ENCODE measurements at places on chromosomes 5 and 9.

DNA sequence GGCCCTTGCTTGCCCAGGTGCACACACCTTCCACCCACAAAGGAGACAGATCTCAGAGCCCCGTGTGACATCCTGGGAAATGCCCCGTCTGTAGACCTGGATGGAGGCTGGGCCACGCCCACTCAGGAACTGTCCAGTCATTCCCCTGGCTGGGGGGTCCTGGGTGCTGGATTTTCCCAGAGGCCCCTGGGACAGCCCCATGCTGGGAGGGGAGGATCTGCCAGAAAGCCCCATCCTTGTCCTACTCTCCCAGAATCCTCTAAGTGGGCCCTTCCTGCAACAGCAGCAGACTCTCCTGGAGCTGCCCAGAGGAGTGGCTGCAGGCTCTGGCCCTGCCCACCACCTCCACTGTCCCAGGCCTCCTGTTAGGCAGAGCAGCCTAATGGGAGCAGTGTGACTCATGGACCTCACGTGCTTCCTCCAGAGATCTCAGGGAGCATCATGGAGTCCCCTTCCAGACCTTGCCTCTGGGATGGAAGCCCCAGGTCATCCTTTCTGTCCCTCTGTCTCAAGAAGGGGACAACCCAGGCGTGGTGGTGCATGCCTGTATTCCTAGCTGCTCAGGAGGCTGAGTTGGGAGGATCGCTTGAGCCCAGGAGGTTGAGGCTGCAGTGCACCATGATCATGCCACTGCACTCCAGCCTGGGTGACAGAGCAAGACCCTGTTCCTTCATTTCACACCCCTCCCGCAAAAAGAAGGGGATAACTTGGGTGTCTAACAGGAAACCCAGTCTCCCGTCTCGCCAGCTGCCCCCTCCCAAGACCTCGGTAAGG is 51.7 kb downstream of the JADE2 start:
- DNase-seq = no peak

GRCh38 chr5:75526070-75526469 is 14.4 kb downstream of the POLK start:
- no peak for DNase-seq

DNA sequence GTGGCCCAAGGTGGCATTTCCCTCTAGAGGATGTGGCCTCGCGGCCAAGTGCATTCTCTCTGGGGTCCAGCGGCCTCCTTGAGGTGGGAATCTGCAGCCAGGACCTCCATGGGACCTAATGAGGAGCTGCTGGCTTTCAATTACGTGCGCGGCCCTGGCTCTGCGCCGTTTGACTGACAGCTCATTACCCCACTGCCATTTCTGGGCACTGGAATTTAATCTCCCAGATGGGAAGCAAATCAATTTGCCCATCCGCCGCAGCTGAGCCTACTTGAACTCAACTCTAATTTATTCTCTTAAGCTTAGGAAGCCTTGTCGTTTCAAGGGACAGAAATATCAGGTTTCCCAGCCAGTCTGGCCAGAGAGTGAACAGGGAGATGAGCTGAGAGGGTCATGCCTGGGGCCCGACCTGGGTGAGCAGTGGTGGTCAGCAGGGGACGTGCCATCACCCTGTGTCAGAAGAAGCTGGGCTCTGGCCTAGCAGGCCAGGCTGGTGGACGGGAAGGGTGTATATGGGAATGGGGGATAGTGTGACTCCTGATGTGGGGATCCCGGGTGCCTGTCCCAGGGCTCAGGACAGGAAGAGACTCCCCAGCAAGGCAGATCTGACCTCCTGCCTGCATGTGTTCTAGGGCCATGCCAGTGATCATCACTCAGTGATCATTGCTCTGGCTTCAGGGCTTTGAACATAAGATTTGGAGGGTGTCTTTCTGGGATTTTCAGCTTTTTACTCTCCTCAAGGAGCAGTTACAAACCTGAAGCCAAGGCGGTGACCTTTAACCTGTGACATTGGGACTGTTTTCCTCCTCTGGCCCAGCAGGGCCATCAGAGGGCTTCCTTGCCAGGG is 69.7 kb downstream of the MACROH2A1 start:
- no peak for DNase-seq

GRCh38 chr9:89642789-89643188 is 38.0 kb downstream of the GADD45G start:
- DNase-seq = no peak

All from activated naive CD8-positive, alpha-beta T cell treated with anti-CD3 and anti-CD28 coated beads, Interleukin-2, amount 50 U/mL, for 16 hours (primary cell).